ENCODE measurements at places on chromosomes 2 and 18. TPM values are rescaled to one million over a fixed set of nuclear protein-coding genes. Genes with fewer than 3 reads are reported as not detected.

The SS18 gene
- total RNA-seq = 48.4 TPM

The CEBPZOS gene
- 40.7 TPM for total RNA-seq

The SPATA3 gene
- total RNA-seq = not detected

The ICOS gene
- total RNA-seq = not detected

The SLC23A3 gene
- total RNA-seq = 0.48 TPM

The ABI2 gene
- 61.8 TPM for total RNA-seq

The MAP4K3 gene
- 21.5 TPM for total RNA-seq

The C2orf92 gene
- total RNA-seq = 1.0 TPM

The ANO7 gene
- total RNA-seq = 2.3 TPM

The OR6B2 gene
- not detected for total RNA-seq

The MEX3C gene
- 16.5 TPM for total RNA-seq
